HS-27A (cell line): ENCODE measurements at places on chromosomes 4 and X.

DNA sequence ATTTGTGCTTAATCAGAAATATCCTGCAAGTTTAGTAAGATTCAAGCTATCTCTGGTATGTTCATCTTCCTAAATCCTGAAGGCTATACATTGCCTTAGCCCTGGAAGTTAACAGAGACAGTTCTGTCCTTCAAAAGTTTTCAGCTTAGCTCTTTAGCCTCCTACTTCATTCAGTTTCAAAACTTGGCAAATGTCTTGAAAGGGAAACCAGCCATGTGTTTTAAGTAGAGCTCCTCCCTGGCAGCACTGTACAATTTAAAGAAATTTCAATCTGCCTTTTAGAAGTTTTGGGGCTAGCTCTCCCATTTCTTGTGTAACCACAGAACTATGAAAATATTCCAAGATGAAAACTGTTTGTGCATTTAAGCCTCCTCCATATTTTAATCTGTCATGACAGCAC is 47.0 kb downstream of the FANCB start:
- no peak for DNase-seq

- no peak for DNase-seq
Measured at GRCh38 chr4:27412613-27413012, 552.0 kb downstream of the STIM2 start.

DNA sequence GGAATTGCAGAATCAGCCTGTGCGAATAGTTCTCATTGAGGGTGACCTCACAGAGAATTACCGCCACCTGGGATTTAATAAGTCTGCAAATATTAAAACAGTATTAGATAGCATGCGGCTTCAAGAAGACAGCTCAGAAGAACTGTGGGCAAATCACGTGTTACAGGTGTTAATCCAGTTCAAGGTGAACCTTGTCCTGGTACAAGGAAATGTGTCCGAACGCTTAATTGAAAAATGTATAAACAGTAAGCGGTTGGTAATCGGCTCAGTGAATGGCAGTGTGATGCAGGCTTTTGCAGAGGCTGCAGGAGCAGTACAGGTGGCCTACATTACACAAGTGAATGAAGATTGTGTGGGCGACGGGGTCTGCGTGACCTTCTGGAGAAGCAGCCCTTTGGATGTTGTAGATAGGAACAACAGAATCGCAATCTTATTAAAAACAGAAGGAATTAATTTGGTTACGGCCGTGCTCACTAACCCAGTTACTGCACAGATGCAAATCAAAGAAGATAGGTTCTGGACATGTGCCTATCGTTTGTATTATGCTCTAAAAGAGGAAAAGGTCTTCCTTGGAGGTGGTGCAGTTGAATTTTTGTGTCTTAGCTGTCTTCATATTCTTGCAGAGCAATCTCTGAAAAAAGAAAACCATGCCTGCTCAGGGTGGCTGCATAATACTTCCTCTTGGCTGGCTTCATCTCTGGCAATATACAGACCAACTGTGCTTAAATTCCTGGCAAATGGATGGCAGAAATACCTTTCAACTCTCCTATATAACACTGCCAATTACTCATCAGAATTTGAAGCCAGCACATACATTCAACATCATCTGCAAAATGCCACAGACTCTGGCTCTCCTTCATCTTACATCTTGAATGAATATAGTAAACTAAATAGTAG is 10.7 kb downstream of the BBS12 start:
- no peak for DNase-seq

DNA sequence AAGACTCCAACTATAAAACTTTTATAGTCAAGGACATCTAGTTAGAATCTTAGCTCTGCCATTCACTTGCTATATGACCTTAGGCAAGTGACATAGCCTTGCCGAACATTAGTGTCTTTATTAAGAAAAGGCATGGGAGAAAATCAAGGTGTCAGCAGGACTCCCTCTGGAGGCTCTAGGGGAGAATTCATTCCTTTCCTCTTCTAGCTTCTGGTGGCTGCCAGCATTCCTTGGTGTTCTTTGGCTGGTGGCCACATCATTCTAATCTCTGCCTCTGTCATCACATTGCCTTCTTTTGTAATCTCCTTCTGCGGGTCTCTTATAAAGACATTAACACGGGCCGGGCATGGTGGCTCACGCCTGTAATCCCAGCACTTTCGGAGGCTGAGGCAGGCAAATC is 99.8 kb downstream of the PPP1R2C start:
- DNase-seq: no peak
